ENCODE measurements at places on chromosomes 2 and 18.

GRCh38 chr2:129277585-129277981 lies 701.9 kb upstream of the RAB6C start:
- DNase-seq = no peak

GRCh38 chr18:36203360-36203895 lies 16.1 kb downstream of the MOCOS start:
- DNase-seq = no peak

DNA sequence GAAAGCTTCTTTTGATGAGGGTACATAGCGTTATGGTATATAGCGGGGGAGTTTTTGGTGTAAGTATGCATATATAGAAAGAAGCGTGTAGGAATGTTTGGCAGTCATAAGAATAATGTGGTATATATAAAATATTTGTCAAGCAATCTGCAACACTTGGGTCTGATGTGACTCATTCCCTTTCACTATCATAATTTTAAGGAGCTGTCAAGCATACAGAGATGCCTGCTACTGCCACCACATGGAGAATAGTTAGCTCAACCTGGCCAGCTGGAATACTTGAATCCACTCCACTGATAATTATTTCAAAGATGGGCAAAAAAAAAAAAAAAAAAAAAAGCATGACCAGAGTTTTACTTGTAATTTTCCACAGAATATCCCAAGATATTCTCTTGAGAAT lies 559.8 kb upstream of the REG3G start:
- no peak for DNase-seq

DNA sequence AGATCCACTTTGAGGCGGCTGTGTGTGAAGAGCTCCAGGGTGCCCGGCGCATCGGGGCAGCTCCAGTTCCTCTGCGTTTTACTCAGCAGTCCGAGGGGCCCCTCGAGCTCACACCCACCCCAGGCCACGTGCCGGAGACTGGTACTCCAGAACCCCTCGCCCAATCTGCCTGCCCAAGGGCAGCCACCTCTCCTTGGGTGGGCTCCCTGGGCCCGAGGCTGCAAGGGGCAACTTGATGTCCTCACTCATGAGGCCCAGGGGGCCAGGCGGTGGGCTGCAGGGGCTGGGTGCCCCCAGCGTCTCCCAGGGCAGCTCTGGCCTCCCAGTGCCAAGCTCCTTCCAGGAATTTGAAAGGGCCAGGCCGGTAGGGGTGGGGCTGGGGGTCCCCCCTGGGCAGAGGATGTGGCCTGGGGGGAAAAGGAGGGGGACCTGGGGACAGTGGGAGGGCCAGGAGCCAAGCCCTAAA lies 16.7 kb downstream of the RAMP1 start:
- DNase-seq = no peak

- DNase-seq = no peak
Measured at GRCh38 chr2:119901013-119901412, 111.9 kb upstream of the EPB41L5 start.

All from inflammatory macrophage treated with lipopolysaccharide for 4 hours (primary cell).